ENCODE measurements at places on chromosomes 3 and 15. TPM values are rescaled to one million over a fixed set of nuclear protein-coding genes. Genes with fewer than 3 reads are reported as not detected.

GRCh38 chr3:177772908-177773557 lies 575.8 kb upstream of the TBL1XR1 start:
- H3K27ac ChIP-seq = no peak overlapping the region
- no peak for DNase-seq
- peaks cover 4% of the 10 kb centered on the region for H3K36me3 ChIP-seq
- no peak overlapping the region for H3K4me3 ChIP-seq

- DNase-seq = peak; percentile 30
- peaks cover 11% of the 10 kb centered on the region for H3K36me3 ChIP-seq
- peak overlapping the region; percentile 51 for H3K4me3 ChIP-seq
- H3K27me3 ChIP-seq = no peaks in the 10 kb centered on the region
- H3K27ac ChIP-seq = peak overlapping the region; percentile 72
Measured at GRCh38 chr3:141489203-141489602, 2.4 kb downstream of the RASA2 start.

GRCh38 chr3:55177749-55178148 lies 249.9 kb upstream of the LRTM1 start:
- H3K27ac ChIP-seq = no peak overlapping the region
- no peaks in the 10 kb centered on the region for H3K4me1 ChIP-seq
- no peaks in the 10 kb centered on the region for H3K36me3 ChIP-seq
- H3K27me3 ChIP-seq = peaks cover 2% of the 10 kb centered on the region
- H3K4me3 ChIP-seq = no peak overlapping the region

- H3K27me3 ChIP-seq = peaks cover 8% of the 10 kb centered on the region
- peak within 1 kb of the TSS; percentile 21 for H3K27ac ChIP-seq
- H3K4me1 ChIP-seq = peaks cover 8% of the 10 kb centered on the region
Measured at GRCh38 chr3:12759097-12759679, at the start of gene TMEM40. TSS of gene TMEM40 (minus strand) at chr3:12759259. CDS start at chr3:12749832, 9,427 bp downstream.

GRCh38 chr3:181487236-181487978 lies 224.3 kb upstream of the SOX2 start:
- no peaks in the 10 kb centered on the region for H3K27me3 ChIP-seq
- H3K4me1 ChIP-seq = no peaks in the 10 kb centered on the region
- no peak overlapping the region for H3K4me3 ChIP-seq

GRCh38 chr15:40245666-40246450 lies 7.0 kb downstream of the PAK6 start:
- no peaks in the 10 kb centered on the region for H3K36me3 ChIP-seq
- H3K27ac ChIP-seq = no peak overlapping the region
- H3K4me1 ChIP-seq = no peaks in the 10 kb centered on the region

GRCh38 chr3:95613993-95614392 lies 1200.4 kb upstream of the EPHA6 start:
- H3K4me3 ChIP-seq = no peak overlapping the region
- H3K4me1 ChIP-seq = no peaks in the 10 kb centered on the region
- no peak for DNase-seq
- no peak overlapping the region for H3K27ac ChIP-seq
- no peaks in the 10 kb centered on the region for H3K36me3 ChIP-seq
- H3K27me3 ChIP-seq = no peaks in the 10 kb centered on the region

DNA sequence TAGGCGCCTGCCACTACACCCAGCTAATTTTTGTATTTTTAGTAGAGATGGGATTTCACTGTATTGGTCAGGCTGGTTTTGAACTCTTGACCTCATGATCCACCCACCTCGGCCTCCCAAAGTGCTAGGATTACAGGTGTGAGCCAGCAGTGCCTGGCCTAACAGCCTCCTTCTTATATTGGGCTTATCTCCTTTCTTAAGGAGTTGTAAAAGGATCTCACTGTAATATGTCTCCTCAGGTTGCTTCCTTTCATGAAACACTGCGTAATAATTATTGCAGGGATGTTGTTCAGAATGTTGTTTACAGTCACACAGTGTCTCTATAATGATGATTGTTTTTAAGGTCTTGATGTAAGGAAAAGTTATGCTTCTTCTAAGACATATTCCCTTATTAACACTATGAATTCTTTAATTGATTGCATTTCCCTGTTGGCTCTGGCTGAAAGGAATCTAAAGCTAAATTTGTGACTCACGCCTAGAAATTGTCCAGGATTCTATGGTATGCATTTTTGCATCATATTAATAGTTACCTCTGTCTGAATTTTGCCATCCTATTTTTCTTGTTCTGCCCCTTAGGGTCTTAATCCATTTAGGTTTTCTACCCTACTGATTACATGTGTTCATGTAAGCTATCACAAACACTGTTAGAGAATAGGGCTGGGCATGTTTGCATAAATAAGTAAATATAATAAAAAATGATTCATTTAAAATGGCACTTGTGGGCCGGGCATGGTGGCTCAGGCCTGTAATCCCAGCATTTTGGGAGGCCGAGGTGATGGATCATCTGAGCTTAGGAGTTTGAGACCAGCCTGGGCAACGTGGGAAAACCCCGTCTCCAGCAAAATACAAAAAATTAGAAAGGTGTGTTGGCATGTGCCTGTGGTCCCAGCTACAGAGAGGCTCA lies 24.5 kb upstream of the RNF111 start:
- H3K27ac ChIP-seq = no peak overlapping the region
- no peak for DNase-seq
- H3K4me1 ChIP-seq = peaks cover 4% of the 10 kb centered on the region
- no peaks in the 10 kb centered on the region for H3K36me3 ChIP-seq
- H3K27me3 ChIP-seq = no peaks in the 10 kb centered on the region

FBXO40 gene
- total RNA-seq = not detected

GRCh38 chr3:168624892-168625448 lies 529.2 kb upstream of the GOLIM4 start:
- H3K4me3 ChIP-seq = no peak overlapping the region
- H3K27me3 ChIP-seq = no peaks in the 10 kb centered on the region
- H3K36me3 ChIP-seq = no peaks in the 10 kb centered on the region
- DNase-seq = no peak
- H3K27ac ChIP-seq = no peak overlapping the region
- no peaks in the 10 kb centered on the region for H3K4me1 ChIP-seq

SI gene
- total RNA-seq = not detected

All from activated CD4-positive, alpha-beta memory T cell treated with anti-CD3 and anti-CD28 coated beads for 36 hours (primary cell).